ENCODE measurements at places on chromosomes 5 and 9.
A peak's percentile ranks its signal among the peaks of the same experiment; 100 is the strongest.

- H3K27ac ChIP-seq, result no peak overlapping the region
- DNase-seq, result no peak
- H3K36me3 ChIP-seq, result peaks cover 7% of the 10 kb centered on the region
- H3K4me1 ChIP-seq, result no peaks in the 10 kb centered on the region
These were observed 54.0 kb downstream of the PPIP5K2 start for GRCh38 chr5:103174147-103174546.

DNA sequence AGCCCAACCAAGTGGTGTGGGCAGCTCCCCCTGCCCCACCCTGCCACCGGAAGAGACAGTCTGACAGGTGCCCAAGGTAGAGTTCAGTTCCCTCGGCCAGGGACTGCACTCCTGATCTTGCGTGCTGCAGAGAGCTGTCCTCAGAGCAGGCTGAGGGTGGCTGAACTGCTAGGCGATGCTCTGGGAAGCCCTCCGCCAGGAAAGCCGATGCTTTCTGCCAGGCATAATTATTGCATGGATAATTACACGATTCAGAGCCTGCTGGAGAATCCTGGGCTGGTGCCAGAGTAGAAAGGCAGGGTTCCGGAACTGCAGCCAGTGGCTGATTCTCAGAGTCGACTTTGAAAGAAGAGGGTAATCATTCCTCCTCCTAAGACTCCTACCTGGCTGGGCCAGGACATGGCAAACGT, 19.3 kb downstream of the KCNIP1 start:
- DNase-seq, result peak; percentile 26
- H3K36me3 ChIP-seq, result no peaks in the 10 kb centered on the region
- H3K27ac ChIP-seq, result no peak overlapping the region
- peaks cover 3% of the 10 kb centered on the region for H3K4me1 ChIP-seq
- H3K27me3 ChIP-seq, result peaks cover 17% of the 10 kb centered on the region

- H3K4me1 ChIP-seq, result peaks cover 38% of the 10 kb centered on the region
- H3K27me3 ChIP-seq, result no peaks in the 10 kb centered on the region
- peak overlapping the region; percentile 91 for H3K27ac ChIP-seq
- DNase-seq, result no peak
These were observed 6.1 kb downstream of the SETX start for GRCh38 chr9:132348676-132349075.

DNA sequence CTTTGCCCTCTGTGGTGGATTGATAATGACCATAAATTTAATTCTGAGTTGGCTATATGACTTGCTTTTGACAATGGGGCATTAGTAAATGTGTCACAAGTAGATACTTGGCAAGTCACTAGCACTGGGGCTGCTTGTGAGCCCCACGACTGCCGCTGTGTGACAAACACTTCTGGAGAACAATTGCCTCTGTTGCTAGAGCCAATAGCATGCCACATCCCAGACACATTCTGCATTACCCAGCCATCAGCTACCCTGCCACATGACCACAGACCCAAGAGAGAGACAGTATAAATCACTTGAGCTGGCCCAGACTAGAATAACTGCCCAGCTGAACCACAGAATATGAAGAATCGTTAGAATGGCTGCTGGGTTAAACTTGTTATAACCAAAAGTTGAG, 753.2 kb upstream of the DMAC1 start:
- H3K4me1 ChIP-seq, result no peaks in the 10 kb centered on the region
- H3K27ac ChIP-seq, result no peak overlapping the region
- DNase-seq, result no peak
- H3K4me3 ChIP-seq, result no peak overlapping the region

DNA sequence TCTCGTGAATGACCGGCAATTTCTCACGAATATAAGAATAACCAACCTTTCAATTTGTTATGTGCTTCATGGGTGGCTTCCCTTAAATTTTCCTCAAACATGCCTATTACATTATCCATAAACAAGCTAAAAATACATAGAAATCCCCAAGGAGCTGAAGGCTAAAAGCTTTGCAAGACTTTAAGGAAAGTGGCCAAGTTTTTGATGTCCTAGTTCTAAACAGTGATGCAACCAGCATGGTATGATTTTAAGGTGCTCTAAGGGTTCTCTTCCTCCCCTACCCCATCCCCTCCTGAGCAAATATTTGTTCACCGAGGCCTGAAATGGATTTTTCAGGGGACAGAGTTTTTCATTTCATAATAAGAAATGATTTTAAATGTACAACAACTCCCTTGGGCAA, 79.8 kb downstream of the RGS7BP start:
- H3K27me3 ChIP-seq, result peaks cover 10% of the 10 kb centered on the region
- H3K27ac ChIP-seq, result no peak overlapping the region
- H3K4me1 ChIP-seq, result no peaks in the 10 kb centered on the region
- DNase-seq, result no peak

GRCh38 chr9:103899866-103900265, 194.2 kb upstream of the SMC2 start:
- no peaks in the 10 kb centered on the region for H3K4me1 ChIP-seq
- H3K27me3 ChIP-seq, result no peaks in the 10 kb centered on the region
- no peak for DNase-seq
- no peaks in the 10 kb centered on the region for H3K36me3 ChIP-seq
- no peak overlapping the region for H3K4me3 ChIP-seq

GRCh38 chr5:8114597-8115266, 245.8 kb downstream of the MTRR start:
- no peaks in the 10 kb centered on the region for H3K36me3 ChIP-seq
- H3K4me3 ChIP-seq, result no peak overlapping the region
- no peaks in the 10 kb centered on the region for H3K4me1 ChIP-seq
- no peak for DNase-seq
- H3K27me3 ChIP-seq, result no peaks in the 10 kb centered on the region

GRCh38 chr9:80946496-80947170, 742.7 kb downstream of the TLE1 start:
- DNase-seq, result no peak
- no peak overlapping the region for H3K27ac ChIP-seq
- no peaks in the 10 kb centered on the region for H3K36me3 ChIP-seq
- no peaks in the 10 kb centered on the region for H3K4me1 ChIP-seq
- no peak overlapping the region for H3K4me3 ChIP-seq

GRCh38 chr5:66329078-66329477, 185.0 kb downstream of the SREK1 start:
- peaks cover 25% of the 10 kb centered on the region for H3K27me3 ChIP-seq
- H3K4me3 ChIP-seq, result no peak overlapping the region
- H3K4me1 ChIP-seq, result no peaks in the 10 kb centered on the region
- no peak for DNase-seq
- H3K36me3 ChIP-seq, result no peaks in the 10 kb centered on the region
- H3K27ac ChIP-seq, result no peak overlapping the region

GRCh38 chr9:104028827-104029226, 65.3 kb upstream of the SMC2 start:
- no peaks in the 10 kb centered on the region for H3K4me1 ChIP-seq
- no peak overlapping the region for H3K4me3 ChIP-seq
- no peaks in the 10 kb centered on the region for H3K36me3 ChIP-seq

DNA sequence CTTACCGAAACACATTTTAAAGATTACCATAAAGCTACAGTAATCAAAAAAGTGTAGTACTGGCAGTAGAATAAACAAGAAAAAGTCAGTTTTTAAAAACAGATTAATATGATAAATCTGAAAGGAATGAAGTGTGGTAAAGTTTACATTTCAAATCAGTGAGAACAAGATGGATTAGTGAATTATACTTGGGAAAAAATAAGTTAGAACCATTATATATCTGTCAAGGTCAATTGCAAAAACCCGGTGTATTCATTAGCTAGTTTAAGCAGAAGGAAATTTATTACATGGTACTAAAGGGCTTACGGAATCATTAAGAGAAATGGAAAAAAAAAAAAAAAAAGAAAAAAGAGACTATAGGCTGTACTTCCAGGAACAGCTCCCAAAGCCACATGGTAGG, 164.3 kb downstream of the MUSK start:
- H3K36me3 ChIP-seq, result no peaks in the 10 kb centered on the region
- no peak overlapping the region for H3K4me3 ChIP-seq
- H3K27me3 ChIP-seq, result no peaks in the 10 kb centered on the region
- H3K27ac ChIP-seq, result no peak overlapping the region
- no peak for DNase-seq
- no peaks in the 10 kb centered on the region for H3K4me1 ChIP-seq

DNA sequence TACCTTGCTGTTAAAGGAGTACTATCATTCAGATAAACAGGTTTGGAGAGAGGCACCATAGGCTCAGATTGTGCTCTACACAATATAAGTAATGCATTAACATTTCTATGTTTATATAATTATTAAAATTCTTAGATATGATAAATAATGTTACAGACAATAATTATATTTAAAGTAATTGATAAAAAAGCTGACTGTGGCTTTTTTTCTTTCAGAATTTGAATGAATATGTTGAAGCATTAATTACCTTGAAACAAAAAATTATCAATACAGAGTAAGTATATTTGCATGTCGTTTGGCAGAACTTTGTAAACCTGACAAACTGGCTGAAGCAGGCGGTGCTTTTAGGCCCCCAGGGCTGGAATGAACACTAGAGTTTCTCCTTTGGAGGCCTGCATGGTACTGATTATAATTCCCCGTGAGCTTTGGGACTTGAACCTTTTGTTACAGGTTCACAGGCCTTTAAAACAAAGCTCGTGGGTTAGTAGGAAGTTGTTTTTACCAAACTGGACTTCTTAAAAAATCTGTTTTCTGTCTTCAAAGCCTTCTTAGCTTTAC, 13.8 kb downstream of the ICE1 start:
- H3K27ac ChIP-seq, result no peak overlapping the region
- H3K4me1 ChIP-seq, result peaks cover 20% of the 10 kb centered on the region
- no peak overlapping the region for H3K4me3 ChIP-seq
- H3K27me3 ChIP-seq, result no peaks in the 10 kb centered on the region

GRCh38 chr5:36459176-36460135, 146.9 kb upstream of the SLC1A3 start:
- H3K27me3 ChIP-seq, result peaks cover 19% of the 10 kb centered on the region
- H3K4me1 ChIP-seq, result peaks cover 6% of the 10 kb centered on the region
- H3K36me3 ChIP-seq, result no peaks in the 10 kb centered on the region
- no peak for DNase-seq

- DNase-seq, result no peak
- H3K4me3 ChIP-seq, result no peak overlapping the region
- no peaks in the 10 kb centered on the region for H3K27me3 ChIP-seq
- no peaks in the 10 kb centered on the region for H3K4me1 ChIP-seq
- H3K36me3 ChIP-seq, result peaks cover 17% of the 10 kb centered on the region
These were observed 45.9 kb downstream of the PKD2L2 start for GRCh38 chr5:137935190-137935589.

GRCh38 chr5:59390074-59390659, 503.4 kb downstream of the PDE4D start:
- H3K4me3 ChIP-seq, result no peak overlapping the region
- H3K4me1 ChIP-seq, result no peaks in the 10 kb centered on the region
- no peak for DNase-seq
- H3K27ac ChIP-seq, result no peak overlapping the region
- no peaks in the 10 kb centered on the region for H3K36me3 ChIP-seq

DNA sequence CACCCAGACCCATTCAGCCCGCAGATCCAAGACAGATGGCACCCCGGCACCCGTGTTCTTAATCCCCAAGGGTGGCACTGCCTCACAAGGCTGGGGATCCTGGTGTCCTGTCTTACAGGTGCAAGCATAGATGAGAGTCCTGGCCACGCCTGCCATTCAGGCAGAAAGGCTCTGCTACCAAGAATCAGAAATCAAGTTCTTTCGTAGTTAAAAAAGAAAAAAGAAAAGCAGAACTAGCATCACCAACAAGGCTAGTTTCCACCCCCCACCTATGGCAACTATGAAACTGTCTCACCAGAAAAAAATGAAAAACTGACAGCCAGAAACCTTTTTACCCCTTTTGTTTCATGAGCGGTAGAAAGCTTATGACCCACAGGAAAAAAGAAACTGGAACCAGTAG, 170.4 kb downstream of the SYK start:
- no peak overlapping the region for H3K4me3 ChIP-seq
- peaks cover 16% of the 10 kb centered on the region for H3K27me3 ChIP-seq
- DNase-seq, result no peak
- peaks cover under 1% of the 10 kb centered on the region for H3K4me1 ChIP-seq
- H3K27ac ChIP-seq, result no peak overlapping the region

GRCh38 chr9:20972684-20973083, 58.8 kb downstream of the HACD4 start:
- no peak overlapping the region for H3K4me3 ChIP-seq
- no peak overlapping the region for H3K27ac ChIP-seq
- peaks cover 14% of the 10 kb centered on the region for H3K36me3 ChIP-seq
- H3K27me3 ChIP-seq, result no peaks in the 10 kb centered on the region
- DNase-seq, result no peak

- H3K27ac ChIP-seq, result peak overlapping the region; percentile 64
- peaks cover 25% of the 10 kb centered on the region for H3K27me3 ChIP-seq
- H3K4me1 ChIP-seq, result peaks cover 23% of the 10 kb centered on the region
- DNase-seq, result no peak
- peak overlapping the region; percentile 71 for H3K4me3 ChIP-seq
- H3K36me3 ChIP-seq, result peaks cover 18% of the 10 kb centered on the region
These were observed 69.8 kb downstream of the ICE1 start for GRCh38 chr5:5492087-5492933.

DNA sequence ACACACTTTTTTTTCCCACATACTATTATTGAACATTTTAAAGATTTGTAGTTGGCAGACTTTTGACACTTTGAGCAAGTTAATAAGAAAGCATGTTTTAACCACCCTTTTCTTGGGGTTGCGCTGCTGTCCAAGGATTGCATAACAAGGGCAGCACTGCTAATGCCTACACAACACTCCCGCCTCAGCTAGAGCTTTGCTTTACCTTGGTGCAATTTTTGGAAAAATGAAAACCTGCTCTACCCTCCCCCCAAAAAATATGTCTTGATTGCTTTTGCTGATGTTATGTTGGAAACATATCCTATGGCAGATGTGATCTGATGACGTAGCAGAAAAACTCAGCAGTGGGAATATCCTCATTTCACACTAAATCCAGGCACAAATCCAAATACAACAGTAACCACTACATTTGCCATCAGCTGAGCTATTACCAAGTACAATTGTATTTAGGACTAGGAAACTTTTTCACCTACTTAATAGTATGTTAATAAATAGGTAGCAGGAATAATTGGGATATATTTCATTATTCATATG, 51.5 kb downstream of the UBE2R2 start:
- no peak overlapping the region for H3K4me3 ChIP-seq
- H3K27me3 ChIP-seq, result no peaks in the 10 kb centered on the region
- no peak overlapping the region for H3K27ac ChIP-seq
- no peaks in the 10 kb centered on the region for H3K36me3 ChIP-seq
- peaks cover 13% of the 10 kb centered on the region for H3K4me1 ChIP-seq

GRCh38 chr5:140224658-140225057, 49.7 kb downstream of the CYSTM1 start:
- no peak for DNase-seq
- H3K4me1 ChIP-seq, result peaks cover 9% of the 10 kb centered on the region
- H3K27ac ChIP-seq, result no peak overlapping the region
- no peak overlapping the region for H3K4me3 ChIP-seq
- peaks cover 9% of the 10 kb centered on the region for H3K27me3 ChIP-seq
- H3K36me3 ChIP-seq, result no peaks in the 10 kb centered on the region

- H3K4me3 ChIP-seq, result peak overlapping the region; percentile 47
- no peak overlapping the region for H3K27ac ChIP-seq
- DNase-seq, result no peak
- H3K4me1 ChIP-seq, result peaks cover 12% of the 10 kb centered on the region
These were observed 938 bp downstream of the LPAR1 start for GRCh38 chr9:111037356-111037707.

GRCh38 chr5:141851195-141851874, 26.9 kb downstream of the PCDH1 start:
- H3K4me3 ChIP-seq, result peak overlapping the region; percentile 56
- H3K36me3 ChIP-seq, result no peaks in the 10 kb centered on the region
- no peak for DNase-seq
- H3K27me3 ChIP-seq, result no peaks in the 10 kb centered on the region
- H3K27ac ChIP-seq, result peak overlapping the region; percentile 81
- peaks cover 7% of the 10 kb centered on the region for H3K4me1 ChIP-seq

Data from natural killer cell treated with Interleukin-12 subunit alpha and Interleukin-12 subunit beta and Interleukin-15 and Interleukin-18, amount 100 ng/mL, for 72 hours (primary cell).